ENCODE measurements at places on chromosomes 13 and 19.

DNA sequence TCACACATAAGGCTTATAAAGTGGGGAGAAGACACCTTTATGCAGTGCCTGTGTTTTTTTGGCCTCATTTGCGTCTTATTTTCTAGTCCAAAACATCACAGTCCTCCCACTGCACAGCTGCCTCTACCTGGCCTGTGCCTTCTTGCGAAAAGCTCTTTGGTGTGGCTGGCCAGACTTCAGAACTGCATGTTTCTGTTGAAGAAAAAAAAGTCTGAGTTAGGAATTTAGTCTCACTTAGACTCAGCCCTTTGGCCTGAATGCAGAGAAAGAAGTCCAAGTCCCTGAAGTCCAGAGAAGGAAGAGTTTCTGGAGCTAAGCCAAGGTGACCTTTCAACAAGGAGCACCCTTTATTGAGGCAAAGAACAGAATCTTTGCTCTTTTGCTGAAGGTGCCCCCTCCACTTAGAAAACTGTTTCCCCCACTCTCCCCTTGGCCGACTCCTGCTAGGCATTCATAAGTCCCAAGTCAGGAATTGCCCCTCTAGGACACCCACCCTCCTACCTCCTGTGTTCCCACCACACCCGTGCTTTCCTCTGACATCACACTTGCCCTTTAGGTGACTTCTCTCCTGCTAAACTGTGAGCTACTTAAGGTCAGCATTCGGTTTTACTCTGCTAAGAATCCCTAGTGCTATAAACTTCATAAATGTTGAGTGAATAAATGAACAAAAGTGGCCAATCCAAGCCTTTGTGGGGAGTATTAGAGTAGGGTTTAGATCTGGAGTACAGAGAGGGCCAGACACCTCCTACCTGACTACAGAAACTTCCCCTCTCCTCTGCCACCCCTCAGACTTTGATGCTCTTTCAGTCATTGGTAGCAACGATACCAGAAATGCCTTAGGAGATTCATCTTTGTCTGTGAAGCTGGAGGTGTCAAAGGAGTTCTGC, 226.8 kb downstream of the LACC1 start:
- no peak for DNase-seq

GRCh38 chr13:51577690-51578089, 6.6 kb upstream of the WDFY2 start:
- no peak for DNase-seq

GRCh38 chr13:72316716-72317115, 410.7 kb downstream of the MZT1 start:
- no peak for DNase-seq

DNA sequence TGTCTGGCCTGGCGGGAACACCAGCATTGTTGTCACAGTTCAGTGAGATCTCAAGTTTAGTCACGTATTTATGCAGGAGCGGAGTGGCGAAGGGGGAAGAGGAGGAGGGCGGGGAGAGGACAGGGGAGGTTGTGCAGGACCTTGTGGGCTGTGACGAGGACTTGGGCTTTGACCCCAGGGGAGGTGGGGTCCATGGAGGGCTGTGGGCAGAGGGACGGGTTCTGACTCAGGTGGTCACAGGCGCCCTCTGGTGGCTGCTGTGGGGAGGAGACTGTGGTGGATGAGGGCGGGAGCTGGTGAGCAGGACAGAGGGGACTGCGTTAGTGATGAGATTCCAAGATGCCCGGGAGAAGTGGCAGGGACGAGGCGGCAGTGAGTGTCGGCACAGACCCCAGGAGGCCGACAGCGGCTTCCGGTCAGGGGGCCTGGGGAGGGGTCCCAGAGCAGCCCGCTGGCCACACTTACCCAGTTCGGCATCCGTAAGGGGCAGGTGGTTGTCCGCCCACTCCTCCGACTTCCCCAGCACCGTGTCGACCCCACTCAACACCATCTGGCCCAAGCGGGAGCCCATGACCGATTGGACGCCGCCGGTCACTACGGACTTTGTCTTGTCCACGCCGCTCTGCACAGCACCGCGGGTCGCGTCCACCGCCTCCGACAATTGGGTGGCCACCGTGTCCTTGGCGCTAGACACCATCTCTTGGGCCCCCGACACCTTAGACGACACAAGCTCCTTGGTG, 15.7 kb downstream of the PLIN3 start:
- no peak for DNase-seq

- no peak for DNase-seq
These were observed 40.2 kb downstream of the CILP2 start for GRCh38 chr19:19578252-19578651.

DNA sequence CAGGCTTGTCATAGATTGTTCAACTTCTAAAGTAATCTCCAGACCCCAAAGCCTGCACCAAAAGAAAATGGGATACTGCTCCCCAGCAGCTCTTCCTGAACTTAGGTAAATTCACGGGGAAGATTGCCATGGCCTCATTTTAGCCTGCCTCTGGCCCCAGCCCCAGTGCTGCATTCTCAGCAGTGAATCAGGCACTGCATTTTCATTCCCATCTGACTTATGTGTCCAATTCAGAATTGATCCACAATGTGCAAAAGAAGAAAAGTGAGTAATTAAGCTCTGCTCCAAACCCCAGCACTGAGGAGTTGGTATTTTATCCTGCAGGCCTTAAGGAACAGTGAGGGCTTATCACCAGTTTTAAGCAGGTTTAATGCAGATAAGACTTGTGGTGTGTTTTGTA, 176.4 kb downstream of the KCTD12 start:
- DNase-seq: no peak

DNA sequence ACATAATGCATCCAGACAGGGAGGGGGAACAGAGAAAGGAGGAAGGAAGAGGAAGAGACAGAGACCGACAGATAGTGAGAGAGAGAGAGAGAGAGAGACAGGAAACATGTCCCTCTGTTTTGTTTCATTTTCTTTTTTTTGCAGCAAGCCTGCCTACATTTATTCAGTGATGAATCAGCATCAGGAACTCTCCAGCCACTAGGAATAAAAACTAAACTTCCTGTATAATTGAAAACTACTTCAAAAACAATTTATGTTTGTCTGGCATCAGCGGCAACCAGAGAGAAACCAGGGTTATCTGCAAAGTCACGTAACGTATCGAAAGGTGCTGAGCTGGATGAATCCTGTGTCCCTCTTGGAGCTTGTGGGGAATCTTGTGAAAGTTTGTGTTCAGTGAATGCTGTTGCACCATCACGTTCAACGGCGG, 148.6 kb upstream of the SOX21 start:
- DNase-seq: no peak

DNA sequence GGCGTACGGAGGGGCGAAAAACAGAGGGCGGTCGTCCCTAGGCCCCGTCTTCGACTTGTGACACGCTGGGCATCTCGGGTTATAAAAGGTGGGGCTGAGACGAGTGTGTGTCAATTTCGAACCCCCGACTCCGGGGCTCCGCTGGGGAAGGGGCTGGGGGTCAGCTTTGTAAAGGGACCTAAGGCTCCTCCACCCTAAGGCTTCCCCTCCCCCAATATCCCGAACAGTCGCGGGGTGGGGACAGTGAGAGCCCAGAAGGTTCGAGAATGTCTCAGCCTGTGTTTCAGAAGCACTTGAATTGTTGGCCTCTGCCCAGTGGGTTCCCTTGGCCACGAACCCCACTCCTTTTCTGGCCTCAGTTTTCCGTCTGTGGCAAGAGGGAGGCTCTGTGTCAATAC, 450 bp downstream of the SELENOW start:
- no peak for DNase-seq

GRCh38 chr19:49585023-49585422, 3.9 kb downstream of the PRRG2 start:
- no peak for DNase-seq

DNA sequence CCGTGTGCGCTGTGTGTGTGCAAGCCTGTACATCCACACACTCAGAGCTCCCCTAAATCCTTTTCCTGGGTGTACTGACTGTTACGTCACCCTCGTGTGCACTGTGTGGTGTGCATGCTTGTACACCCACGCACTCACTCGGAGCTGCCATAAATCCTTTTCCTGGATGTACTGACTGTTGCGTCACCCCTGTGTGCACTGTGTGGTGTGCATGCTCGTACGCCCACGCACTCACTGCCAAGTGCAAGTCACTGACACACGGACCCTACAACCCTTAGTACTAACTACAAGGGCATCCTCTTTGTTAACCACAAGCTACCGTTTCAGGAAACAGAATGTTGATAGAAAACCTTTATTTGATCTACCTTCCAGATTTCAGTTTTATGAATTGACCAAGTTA, 983.4 kb downstream of the EFNB2 start:
- no peak for DNase-seq

- no peak for DNase-seq
These were observed 23.0 kb upstream of the USP29 start for GRCh38 chr19:57096685-57097361.

DNA sequence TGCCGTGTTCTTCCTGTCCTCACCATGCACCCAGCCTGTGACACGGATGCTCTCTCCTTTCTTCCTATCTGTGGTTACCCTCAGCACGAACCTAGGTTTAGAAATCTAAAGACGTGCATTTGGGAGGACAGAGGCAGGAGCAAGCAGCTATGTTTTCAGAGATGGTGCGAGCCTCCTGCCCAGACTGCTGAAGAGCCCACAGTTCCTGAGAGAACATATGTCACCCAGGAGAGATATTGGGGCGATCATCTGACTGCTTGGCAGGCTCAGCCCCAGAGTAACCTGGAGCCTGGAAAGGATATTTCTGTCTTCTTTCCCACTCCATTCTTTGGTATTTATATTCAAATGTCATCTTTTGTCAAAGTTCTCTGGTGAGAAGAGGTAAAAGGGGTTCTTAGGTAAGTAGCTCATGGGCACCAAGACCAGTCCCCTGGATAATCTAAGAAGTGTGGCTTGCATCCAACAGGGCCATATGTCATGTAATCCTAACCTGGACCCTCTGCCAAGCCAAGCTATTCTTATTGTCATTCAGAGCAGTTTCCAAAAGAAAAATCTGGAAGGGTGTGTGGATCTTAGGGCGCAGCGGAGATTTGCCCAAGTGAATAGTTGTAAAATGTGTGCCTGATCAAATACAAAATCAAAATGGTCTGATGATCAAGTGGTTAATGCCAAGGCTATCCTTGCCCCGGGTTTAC, 59.5 kb downstream of the FGF9 start:
- DNase-seq: no peak

DNA sequence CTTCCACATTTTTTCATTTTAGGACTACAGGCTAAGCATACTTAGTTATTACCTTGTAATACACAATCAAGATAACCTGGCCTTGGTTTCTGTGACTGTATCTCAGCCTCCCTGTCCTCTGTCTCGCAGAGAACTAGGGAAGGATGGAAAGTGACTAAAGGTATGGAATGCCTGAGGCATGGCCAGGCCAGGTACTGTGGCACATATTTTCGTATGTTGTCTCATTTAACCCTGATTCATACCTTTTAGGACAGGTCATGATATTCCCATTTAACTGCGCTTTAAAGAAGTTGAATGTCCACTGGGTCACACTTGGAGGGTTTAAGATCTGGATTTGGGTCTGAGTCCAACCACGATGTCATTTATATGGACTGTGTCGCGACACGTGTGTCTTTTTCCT, 322.6 kb downstream of the SHISA2 start:
- no peak for DNase-seq

- DNase-seq: no peak
These were observed 10.7 kb upstream of the PABPC3 start for GRCh38 chr13:25085125-25085742.

GRCh38 chr19:1220976-1221903, 15.7 kb downstream of the STK11 start:
- no peak for DNase-seq

GRCh38 chr19:13023656-13024055, 28.4 kb downstream of the NFIX start:
- no peak for DNase-seq

DNA sequence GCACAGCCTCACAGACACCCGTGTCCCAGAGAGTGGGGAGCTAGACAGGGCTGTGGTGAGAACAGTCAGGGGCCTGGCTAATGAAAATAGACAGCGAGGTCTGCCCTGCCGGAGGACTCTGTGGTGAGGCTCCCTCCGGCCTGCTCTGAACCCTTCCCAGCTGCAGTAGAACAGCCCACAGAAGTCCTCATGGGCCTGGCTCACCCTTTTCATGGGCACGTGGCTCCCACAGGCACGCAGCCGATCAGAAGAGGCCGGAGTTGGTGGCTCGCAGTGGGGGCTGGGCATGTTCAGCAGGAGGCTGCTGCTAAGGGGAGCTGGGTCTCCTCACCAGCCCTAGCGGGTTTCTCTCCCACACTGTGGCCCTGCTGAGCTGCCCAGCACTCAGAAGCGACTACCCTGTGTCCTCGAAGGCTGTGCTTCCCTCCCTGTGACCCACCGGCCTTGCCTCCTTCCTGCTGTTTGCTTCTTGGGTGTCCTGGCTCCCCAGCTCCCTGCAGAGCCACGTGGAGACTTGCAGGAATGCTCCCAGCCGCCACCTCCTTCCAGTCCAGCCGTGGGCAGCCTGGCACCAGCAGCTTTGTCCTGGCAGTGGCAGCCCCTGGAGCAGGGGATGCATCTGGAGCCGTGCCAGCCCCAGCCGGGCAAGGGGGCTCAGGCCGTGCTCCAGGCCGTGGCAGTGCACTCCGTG, 138.7 kb downstream of the KDM4B start:
- DNase-seq: no peak

- no peak for DNase-seq
These were observed 58.3 kb upstream of the SLC15A1 start for GRCh38 chr13:98810746-98811145.

DNA sequence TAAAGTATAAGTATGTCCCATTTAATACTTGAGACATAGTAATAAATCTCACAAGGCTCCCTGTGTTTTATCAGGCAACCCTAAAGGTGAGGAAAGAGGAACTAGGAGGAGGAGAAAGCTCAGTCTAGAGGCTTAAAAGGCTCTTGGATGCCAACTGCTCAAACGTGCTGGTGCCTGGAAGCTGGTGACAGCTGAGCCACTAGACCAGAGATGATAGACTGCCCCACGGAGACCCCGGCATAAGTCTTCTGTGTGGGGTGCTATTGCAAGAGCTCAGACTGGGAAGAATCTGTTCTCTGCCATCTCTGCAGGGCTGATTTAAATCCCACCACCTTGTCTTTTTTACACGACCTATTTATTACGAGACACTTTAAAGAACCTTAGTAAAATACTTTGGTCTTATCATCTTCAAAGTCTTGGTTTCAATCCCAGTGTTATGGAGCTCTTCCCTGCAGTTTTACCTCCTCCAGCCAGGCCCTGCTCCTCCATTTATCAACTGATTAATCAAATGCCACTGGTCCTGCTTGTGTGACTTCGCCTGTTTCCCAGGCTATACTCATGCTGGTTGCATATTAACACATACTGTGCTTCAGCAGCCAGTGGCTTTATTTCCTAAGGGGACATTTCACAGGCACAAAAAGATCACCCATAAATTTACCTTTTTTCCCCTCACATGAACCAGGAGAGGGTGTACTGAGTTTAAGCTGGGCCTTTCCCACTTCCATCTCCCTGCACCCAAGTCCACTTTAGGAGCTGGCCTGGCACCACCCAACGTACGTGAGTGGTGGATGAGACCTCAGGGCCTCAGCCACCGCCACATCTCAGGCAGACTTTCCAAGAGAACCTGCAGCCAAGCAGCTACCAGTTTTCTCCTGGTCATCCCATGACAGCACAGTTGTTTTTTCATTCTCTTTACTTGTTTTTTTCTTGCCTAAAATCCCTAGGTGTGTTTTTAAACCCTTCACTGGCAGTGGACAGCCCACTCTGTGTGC, 7.8 kb upstream of the ATP12A start:
- no peak for DNase-seq

GRCh38 chr13:110317093-110317492, 10.0 kb downstream of the COL4A2 start:
- DNase-seq: no peak
